ENCODE measurements at places on chromosomes 11 and 22. TPM values are rescaled to one million over a fixed set of nuclear protein-coding genes. Genes with fewer than 3 reads are reported as not detected.

DNA sequence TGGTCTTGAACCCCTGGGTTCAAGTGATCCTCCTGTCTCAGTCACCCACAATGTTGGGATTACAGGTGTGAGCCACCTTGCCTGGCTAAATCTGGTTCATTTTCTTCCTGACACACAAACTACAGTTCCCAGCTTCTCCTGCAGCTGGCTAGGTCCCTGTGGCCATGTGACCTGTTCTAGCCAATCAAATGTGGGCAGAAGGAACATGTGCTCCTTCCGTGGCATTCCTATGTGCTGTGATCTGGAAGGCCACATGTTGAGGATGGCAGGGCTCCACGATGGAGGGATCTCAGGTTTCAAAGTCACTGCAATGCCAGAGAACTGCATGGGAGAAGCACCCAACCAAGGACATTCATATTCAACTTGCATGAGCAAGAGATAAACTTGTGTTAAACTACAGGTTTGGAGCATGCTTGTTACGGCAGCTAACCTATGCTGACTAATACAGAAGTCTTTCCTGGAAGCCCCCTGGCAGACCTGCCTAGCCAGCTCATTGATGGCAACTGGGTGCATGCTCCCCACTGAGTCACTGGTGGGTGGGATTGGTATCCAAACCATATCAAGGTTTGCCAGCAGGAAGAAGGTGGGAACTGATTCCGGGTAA is 86.0 kb downstream of the RPS6KA4 start:
- H3K4me3 ChIP-seq = no peak overlapping the region
- peaks cover 11% of the 10 kb centered on the region for H3K4me1 ChIP-seq
- H3K36me3 ChIP-seq = no peaks in the 10 kb centered on the region
- no peak for DNase-seq
- peaks cover 3% of the 10 kb centered on the region for H3K27me3 ChIP-seq
- H3K27ac ChIP-seq = no peak overlapping the region

RIMBP3C gene
- 0.22 TPM for total RNA-seq

CAPN5 gene
- 45.0 TPM for total RNA-seq

GRCh38 chr11:75013051-75013450 is 24.3 kb downstream of the NEU3 start:
- DNase-seq = no peak
- H3K4me1 ChIP-seq = no peaks in the 10 kb centered on the region
- H3K27me3 ChIP-seq = no peaks in the 10 kb centered on the region
- no peak overlapping the region for H3K27ac ChIP-seq

GRCh38 chr22:42721045-42721434 is 370 bp upstream of the A4GALT start:
- H3K27ac ChIP-seq = no peak overlapping the region
- DNase-seq = no peak
- peaks cover 27% of the 10 kb centered on the region for H3K27me3 ChIP-seq
- peaks cover 20% of the 10 kb centered on the region for H3K4me1 ChIP-seq
- no peaks in the 10 kb centered on the region for H3K36me3 ChIP-seq
